MCF 10A (cell line): ENCODE measurements at places on chromosomes 7 and 10. TPM values are rescaled to one million over a fixed set of nuclear protein-coding genes. Genes with fewer than 3 reads are reported as not detected.

DNA sequence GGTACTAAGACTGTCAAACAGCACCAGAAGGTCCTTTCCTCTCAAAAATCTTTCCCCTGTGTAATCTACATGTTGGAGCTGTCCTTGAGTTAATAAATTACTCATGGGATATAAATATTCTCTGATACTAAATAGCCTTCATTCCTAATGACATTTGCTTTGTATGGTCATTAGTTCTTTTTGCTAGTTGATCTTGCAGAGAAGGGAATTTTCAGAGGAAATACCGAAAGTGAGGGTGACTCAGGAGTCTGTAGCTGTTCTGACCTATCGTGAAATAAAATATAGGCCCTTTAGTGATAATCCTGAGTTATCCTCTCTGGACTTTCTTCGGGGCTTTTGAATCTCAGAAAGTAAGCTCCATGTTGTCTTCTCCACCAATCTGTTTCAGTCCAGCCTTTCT, 19.4 kb upstream of the CLDN12 start:
- H3K36me3 ChIP-seq, result peaks cover 79% of the 10 kb centered on the region
- peaks cover 15% of the 10 kb centered on the region for H3K4me1 ChIP-seq
- peak overlapping the region; percentile 74 for H3K27ac ChIP-seq
- no peak for DNase-seq

DNA sequence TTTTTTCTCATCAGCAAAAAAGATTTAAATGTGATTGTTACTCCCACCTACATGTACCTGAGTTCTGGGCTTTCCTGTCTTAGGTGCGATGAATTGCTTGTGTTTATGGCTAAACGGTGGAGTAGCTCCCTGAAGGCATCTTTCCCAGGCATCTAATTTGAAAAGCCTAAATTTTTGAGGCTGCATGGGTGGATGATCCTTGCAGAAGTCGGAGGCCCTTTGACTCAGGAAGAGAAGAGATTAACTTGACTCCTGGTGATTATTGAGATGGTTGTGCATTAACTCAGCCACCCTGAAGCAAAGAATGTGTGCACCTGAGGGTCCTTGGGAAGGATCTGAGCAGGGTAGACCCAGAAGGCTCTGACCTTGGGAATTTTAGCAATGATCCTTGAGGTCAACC, 155.6 kb upstream of the SEMA3C start:
- no peaks in the 10 kb centered on the region for H3K36me3 ChIP-seq
- no peak for DNase-seq

DNA sequence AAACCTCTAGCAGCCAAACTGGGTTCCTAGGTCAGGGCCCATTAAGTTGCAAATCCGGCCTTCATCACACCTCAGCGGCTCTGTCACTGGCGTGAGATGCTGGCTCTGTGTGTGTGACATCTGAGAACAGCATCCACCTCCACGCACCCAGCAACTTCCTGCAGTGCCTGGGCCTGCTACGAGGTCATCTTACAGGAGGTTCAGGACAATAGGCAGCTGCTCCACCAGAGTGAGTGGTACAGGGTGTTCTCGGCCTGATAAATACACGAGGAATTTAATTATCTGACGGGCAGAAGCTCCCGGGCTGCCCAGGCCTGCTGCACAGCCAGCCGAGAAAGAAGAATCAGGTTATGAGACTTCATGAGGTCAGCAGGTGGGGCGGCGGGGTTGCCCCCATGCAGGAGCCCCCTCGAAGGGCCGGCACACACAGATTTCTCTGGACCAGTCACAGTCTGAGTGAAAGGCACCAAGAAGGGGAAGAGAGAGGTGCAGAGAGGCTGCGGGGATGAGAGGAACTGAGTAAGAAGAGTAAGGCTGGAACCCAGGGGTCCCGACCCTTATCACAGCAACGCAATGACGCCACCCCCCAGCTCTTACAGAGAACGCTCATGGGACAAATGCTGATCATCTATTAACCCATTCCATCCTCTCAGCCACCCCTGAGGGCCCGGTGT, 49.3 kb downstream of the CALML3 start:
- DNase-seq, result no peak
- no peak overlapping the region for H3K4me3 ChIP-seq
- no peak overlapping the region for H3K27ac ChIP-seq
- peaks cover 20% of the 10 kb centered on the region for H3K4me1 ChIP-seq

- H3K4me1 ChIP-seq, result peaks cover under 1% of the 10 kb centered on the region
- no peak overlapping the region for H3K4me3 ChIP-seq
- H3K27ac ChIP-seq, result no peak overlapping the region
- no peak for DNase-seq
- no peaks in the 10 kb centered on the region for H3K36me3 ChIP-seq
These were observed 49.4 kb upstream of the DPYSL4 start for GRCh38 chr10:132137111-132138072.

- no peaks in the 10 kb centered on the region for H3K4me1 ChIP-seq
- peaks cover 22% of the 10 kb centered on the region for H3K27me3 ChIP-seq
- no peak overlapping the region for H3K27ac ChIP-seq
- H3K36me3 ChIP-seq, result no peaks in the 10 kb centered on the region
- no peak overlapping the region for H3K4me3 ChIP-seq
These were observed 3.6 kb downstream of the VWC2 start for GRCh38 chr7:49776994-49777393.

Gene NSUN5
- total RNA-seq, result 42.2 and 52.9 TPM in 2 replicates

DNA sequence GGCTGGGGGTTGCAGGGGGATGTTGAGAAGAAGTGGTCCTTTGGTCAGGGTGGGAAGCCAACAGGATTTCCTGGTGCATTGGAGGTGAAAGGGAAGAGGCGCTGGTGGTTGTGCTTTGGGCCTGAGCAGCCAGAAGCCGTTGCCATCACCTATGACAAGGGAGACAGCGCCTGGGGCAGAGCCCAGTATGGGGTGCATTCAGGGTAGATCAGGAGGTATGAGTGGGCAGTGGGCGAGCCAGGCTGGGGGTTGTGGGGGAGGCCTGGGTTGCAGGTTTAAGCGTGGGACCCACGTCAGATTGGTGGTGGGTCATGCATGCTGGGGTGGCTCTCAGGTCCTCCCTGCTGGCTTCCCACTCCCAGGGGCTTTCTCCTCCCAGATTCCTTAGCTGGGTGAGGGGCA, 6.3 kb upstream of the PILRB start:
- H3K27me3 ChIP-seq, result no peaks in the 10 kb centered on the region
- no peak for DNase-seq
- H3K36me3 ChIP-seq, result peaks cover 87% of the 10 kb centered on the region

- H3K27me3 ChIP-seq, result no peaks in the 10 kb centered on the region
- H3K4me1 ChIP-seq, result no peaks in the 10 kb centered on the region
- DNase-seq, result no peak
- no peak overlapping the region for H3K4me3 ChIP-seq
- no peak overlapping the region for H3K27ac ChIP-seq
These were observed 8.3 kb downstream of the CAMK1D start for GRCh38 chr10:12357525-12358151.
